ENCODE measurements at places on chromosomes 11 and 22. TPM values are rescaled to one million over a fixed set of nuclear protein-coding genes. Genes with fewer than 3 reads are reported as not detected.

CARNS1 gene
- total RNA-seq: not detected

DNA sequence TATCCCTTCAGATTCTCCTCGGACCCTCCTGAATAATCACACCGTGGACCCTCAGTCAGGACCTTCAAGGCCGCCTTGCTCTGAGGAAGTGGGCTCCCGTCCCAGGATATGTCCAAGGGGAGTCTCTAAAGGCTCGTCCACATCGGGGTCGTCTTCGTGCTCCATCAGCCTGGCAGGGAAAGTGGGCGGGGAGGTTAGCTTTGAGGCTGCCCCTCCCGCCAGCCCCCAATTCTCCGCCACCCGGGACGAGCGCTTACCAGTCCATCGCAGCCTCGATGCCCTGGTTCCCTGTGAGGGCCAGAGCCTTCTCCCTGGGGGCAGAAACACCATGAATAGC, 472 bp downstream of the UBXN1 start:
- peak overlapping the region; percentile 92 for H3K27ac ChIP-seq
- DNase-seq: no peak

TSGA10IP gene
- not detected for total RNA-seq

ZNF195 gene
- 46.0 TPM for total RNA-seq

GRCh38 chr22:39246690-39247332, 2.0 kb upstream of the PDGFB start:
- DNase-seq: no peak
- H3K36me3 ChIP-seq: no peaks in the 10 kb centered on the region
- peaks cover 8% of the 10 kb centered on the region for H3K27me3 ChIP-seq
- peaks cover 33% of the 10 kb centered on the region for H3K4me1 ChIP-seq
- no peak overlapping the region for H3K27ac ChIP-seq

Data from endothelial cell (in vitro differentiated cells).